ENCODE measurements at places on chromosomes 6 and 20.

GRCh38 chr20:13322198-13322597 lies 101.1 kb downstream of the ISM1 start:
- no peak for DNase-seq

- DNase-seq = no peak
Measured at GRCh38 chr20:58877976-58878360, 25.5 kb downstream of the GNAS start.

- no peak for DNase-seq
Measured at GRCh38 chr6:128235556-128235955, 284.8 kb downstream of the PTPRK start.

- DNase-seq = no peak
Measured at GRCh38 chr20:1803932-1804501, 91.2 kb upstream of the SIRPA start.

DNA sequence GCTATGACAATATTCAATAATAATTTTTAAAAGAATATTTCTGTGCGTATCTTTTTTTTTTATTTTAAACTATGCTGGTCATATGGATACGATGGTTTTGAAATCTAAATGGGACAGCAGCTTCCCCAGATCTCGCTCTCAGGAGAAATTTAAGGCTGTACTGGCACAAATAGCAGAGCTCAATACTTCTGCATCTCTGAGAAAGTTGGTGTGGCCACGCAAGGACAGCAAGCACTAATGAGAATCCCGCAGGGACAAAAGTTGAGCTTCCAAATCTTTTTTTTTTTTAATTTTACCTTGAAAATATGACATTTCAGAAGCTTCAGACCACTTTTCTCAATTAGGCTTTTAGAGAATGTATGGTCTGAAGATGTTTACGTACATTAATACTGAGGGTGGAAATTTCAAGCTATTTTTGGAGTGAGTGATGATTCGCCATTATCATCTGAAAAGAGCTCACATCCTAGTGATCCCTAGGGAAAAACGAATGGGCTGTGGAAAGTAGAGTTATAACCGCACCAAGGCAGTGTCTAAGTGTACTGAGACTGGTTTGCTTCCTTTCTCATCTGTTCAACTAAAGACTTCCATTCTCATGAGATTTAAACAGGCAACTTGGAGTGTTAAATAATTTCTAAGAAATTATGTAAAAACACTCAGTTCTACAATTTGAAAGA lies 840.0 kb downstream of the C6orf118 start:
- DNase-seq = no peak

DNA sequence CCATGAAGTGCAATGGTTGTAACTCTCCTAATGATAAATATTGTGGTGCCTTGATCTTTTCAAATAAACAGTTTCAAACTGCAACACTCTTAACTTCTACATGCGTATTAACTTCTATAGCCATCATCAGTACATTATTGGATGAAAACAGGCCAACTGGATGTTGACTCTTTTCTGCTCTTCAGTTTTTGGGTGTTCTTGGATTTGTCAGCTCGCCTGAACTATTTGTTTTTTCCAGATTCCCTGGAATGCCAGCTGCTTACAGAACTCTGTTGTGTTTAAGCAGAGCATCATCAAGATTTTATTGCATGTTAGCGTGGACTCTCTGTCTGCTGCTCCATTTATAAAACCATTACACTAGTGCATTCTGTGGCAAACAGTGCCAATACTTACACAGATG lies 626.1 kb downstream of the HDGFL1 start:
- DNase-seq = no peak

- DNase-seq = peak; percentile 74
Measured at GRCh38 chr6:116779573-116780164, 14.2 kb upstream of the FAM162B start.

- DNase-seq = no peak
Measured at GRCh38 chr6:34112126-34112525, 33.8 kb downstream of the GRM4 start.

GRCh38 chr20:38624084-38624483 lies 22.5 kb downstream of the ARHGAP40 start:
- no peak for DNase-seq

GRCh38 chr6:30839671-30840070 lies 44.6 kb upstream of the DDR1 start:
- DNase-seq = no peak

GRCh38 chr20:50366270-50367103 lies 143.7 kb upstream of the PTPN1 start:
- peak; percentile 71 for DNase-seq

DNA sequence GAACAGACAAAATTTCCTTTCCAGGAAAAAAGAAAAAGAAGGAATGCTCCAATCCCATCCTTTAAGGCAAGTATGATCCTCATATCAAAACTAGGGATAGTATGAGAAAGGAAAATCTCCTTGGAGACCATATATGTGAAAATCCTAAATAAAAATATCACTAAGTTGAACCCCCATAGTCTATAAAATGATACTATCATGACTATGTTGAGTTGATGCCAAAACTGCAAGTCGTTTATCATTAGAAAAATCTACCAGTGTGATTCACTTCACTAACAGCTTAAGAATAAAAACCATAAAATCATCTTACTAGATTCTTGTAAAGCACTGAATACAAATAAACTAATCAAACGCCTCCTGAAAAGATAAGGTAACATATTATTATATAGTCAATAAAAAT lies 76.6 kb upstream of the STXBP5 start:
- DNase-seq = no peak

GRCh38 chr20:33914919-33915318 lies 78.8 kb upstream of the RALY start:
- DNase-seq = no peak

DNA sequence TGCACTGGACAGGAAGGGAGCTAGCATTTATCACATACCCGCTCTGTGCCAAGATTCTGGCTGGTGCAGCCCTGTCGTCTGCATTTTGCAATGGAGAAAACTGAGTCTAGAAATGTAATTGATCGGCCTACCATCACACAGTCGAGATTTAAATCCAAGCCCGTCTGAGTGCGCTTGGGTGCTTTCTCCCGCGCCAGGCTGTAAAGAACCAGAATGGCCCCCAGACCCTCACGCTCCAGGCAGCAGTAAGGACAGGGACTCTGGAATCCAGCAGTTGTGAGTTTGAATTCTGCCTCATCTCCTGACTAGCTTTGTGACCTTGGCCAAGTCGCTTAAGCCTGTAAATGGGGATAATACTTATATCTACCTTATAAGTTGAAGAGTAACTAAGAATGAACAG lies 10.8 kb downstream of the DYNLRB1 start:
- DNase-seq = no peak

DNA sequence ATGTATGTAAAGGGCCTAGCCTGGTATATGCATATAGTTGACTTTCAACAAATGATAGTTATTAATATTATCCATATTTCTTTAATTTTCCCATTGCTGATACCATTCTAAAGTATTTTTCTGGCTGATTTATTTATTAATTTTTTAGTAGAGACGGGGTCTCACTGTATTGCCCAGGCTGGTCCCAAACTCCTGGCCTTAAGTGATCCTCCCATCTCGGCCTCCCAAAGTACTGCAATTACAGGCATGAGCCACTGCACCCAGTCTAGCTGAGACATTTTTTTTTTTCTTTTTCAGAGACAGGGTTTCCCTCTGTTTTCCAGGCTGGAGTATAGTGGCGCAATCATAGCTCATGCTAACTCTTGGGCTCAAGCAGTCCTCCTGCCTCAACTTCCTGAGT lies 29.8 kb upstream of the MROH8 start:
- DNase-seq = no peak

GRCh38 chr6:33694401-33694931 lies 17.0 kb downstream of the UQCC2 start:
- DNase-seq = peak; percentile 74

- DNase-seq = no peak
Measured at GRCh38 chr20:16395366-16395765, 177.9 kb downstream of the KIF16B start.

DNA sequence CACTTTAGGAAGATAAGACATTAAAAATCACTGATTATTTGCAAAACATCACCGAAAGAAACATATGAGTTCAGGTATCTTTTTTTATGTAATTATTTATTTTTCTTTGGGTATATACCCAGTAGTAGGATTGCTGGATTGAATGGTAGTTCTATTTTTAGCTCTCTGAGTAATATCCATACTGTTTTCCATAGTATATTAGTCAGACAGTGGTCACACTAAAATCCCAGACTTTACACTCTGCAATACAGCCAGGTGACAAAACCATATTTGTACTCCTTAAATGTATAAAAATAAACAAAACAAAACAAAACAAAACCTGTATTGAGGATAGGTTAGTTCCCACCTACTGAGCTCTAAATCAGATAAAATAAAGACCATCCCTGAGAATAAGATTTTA lies 1024.3 kb upstream of the EYS start:
- no peak for DNase-seq

DNA sequence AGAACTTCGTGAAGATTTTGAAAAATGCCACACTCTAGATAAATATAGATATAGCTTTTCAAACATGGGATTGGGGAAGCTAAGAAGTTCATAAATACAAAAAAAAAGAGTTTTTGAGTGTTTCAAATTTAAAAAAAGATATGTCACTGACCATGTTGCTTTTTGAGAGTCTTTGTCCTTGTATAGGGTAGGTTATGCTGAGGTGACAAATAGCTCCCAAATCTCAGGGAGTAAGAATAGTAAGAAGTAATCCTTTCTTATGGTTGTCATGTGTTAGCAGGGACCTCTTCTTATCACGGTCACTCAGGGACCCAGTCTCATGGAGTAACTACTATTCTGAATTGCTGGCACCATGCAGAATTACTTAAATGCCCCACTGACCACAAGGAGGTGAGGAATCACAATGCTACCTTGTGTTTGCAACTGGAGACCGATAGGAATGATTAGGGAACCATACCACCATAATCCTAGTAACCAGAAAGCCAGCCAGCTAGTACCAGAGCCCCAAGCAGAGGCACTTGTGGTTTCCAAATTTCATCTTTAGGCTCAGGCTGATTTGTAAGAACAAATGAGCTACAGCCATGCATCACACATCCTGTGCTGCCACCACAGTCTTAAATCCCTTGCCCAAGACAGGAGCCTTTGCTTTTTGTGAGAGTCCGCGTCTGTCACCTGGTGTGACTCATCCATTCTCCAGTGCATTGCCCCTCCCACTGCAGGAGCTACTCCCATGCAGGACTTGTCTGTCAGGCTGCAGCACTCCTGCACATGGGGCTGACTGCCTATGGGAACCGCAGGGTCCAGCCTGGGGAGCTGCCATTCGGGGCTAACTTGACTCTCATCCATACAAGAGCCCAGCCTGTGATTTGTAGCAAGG lies 42.4 kb upstream of the ADGRF4 start:
- DNase-seq = peak; percentile 19

- peak; percentile 39 for DNase-seq
Measured at GRCh38 chr6:41676431-41676830, 38.2 kb downstream of the MDFI start.

DNA sequence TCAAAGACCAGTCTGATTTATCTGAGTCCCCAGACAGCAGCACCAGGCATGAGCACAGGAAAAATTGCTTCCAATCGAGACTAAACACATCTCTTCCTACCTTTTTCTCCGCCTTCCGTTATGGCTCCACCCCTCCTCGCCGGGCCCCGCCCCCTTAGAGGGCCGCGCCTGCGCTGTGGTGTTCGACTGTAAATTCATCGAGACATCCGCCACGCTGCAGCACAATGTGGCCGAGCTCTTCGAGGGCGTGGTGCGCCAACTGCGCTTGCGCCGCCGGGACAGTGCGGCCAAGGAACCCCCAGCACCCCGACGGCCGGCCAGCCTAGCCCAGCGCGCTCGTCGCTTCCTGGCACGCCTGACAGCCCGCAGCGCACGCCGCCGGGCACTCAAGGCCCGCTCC lies 8.9 kb downstream of the REM1 start:
- peak; percentile 28 for DNase-seq

DNA sequence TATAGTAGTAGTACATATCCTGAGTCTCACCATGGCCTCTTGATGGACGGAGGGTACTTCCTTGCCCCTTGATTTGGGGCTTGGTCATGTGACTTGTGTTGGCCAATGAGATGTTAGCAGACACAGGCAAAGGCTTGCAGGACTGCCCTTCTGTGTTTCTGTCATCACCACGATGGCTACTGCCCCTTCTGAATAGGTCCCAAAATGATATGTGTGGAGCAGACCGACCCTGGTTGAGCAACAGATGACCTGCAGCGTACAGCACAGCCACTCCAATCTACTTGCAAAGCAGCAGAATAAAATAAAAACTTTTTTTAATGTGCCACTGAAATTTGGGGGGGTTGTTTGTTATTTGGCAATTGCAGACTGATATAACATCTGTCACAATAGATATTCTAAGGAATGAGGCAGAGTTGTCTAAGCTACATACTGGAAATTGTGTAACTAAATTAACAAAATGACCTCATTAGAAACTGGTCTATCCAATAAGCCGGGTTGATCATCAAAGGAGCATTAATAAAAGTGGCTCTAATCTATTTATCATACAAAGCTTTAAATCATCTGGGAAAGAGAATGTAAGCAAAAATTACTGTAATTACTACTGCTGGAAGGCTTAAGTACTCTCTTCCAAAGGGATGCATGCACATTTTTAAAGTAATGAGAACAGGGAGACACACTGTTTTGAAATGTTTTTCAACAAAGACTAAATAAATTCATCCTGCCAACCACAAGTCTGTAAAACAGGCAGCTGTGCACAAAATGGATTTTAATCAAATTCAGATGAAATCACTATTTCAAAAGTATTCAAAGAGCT lies 209.5 kb downstream of the KIF16B start:
- DNase-seq = no peak

GRCh38 chr6:137443901-137444300 lies 50.3 kb downstream of the OLIG3 start:
- DNase-seq = no peak

GRCh38 chr20:57670288-57671071 lies 39.3 kb downstream of the PMEPA1 start:
- DNase-seq = no peak

DNA sequence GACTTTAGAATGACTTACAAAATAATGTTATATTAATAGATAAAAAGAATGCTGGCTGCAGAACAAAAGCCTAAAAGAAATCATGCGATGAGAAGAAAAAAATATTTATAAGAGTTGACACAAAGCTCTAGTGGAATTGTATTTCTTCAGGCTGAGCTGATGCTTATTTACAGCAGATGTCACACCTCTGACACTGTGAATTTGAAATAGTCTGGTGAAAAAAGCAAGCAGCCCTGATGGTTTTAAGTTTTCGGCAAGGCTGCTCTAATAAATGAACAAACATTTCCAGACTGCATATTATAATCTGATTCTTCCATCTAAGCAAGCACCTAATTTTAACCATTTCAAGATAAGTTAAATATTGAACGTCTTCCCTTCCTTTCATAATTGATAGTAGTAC lies 109.9 kb downstream of the LIN28B start:
- no peak for DNase-seq

- DNase-seq = no peak
Measured at GRCh38 chr6:28525496-28526039, at the start of gene GPX5. Gene GPX5, plus strand, starts transcription at chr6:28525881. Its CDS starts 133 bp downstream, at chr6:28526014.

Data from suppressor macrophage treated with lipopolysaccharide for 1 hour (primary cell).